ENCODE measurements at places on chromosomes 13 and 19.
A peak's percentile ranks its signal among the peaks of the same experiment; 100 is the strongest.

DNA sequence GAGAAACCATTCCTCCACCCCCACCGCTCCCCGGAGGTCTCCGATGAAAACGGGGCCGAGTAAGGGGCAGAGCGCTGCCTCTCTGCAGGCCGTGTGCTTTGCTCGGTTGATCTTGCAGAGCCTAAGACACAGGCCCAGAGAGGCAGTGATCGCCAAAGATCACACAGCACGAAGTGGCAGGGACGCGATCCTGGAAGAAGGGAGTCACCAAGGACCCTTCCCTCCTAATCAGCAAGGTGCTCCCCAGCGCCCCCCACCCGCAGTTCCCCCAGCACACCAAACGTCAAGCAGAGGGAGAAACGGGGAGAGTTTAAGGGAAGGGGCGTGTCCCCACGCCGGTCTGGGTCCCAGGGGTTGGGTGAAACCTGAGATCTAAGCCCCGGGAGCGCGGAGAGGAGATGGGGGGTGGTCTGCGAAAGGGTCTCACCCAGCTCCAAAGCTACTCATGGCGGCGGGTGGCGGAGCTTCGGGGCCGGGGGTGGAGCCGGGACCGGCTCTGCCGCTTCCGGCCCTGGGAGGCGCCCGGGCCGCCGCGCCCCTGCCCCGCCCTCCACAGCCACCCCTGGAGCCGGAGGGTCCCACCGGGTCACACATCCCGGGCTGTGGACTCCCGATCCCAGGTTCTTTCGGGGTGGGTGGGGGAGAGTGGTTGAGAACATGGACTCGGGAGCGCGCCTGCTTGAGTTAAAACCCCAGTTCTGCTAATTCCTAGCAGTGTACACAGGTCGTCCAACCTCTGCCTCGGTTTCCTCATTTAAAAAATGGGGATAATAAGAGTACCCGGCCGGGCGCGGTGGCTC is at the start of gene EML2:
Gene EML2, minus strand, starts transcription at position 468 of the 800 bp plus-strand sequence. Its CDS starts 21 bp downstream, at position 447.
- DNase-seq, result no peak

DNA sequence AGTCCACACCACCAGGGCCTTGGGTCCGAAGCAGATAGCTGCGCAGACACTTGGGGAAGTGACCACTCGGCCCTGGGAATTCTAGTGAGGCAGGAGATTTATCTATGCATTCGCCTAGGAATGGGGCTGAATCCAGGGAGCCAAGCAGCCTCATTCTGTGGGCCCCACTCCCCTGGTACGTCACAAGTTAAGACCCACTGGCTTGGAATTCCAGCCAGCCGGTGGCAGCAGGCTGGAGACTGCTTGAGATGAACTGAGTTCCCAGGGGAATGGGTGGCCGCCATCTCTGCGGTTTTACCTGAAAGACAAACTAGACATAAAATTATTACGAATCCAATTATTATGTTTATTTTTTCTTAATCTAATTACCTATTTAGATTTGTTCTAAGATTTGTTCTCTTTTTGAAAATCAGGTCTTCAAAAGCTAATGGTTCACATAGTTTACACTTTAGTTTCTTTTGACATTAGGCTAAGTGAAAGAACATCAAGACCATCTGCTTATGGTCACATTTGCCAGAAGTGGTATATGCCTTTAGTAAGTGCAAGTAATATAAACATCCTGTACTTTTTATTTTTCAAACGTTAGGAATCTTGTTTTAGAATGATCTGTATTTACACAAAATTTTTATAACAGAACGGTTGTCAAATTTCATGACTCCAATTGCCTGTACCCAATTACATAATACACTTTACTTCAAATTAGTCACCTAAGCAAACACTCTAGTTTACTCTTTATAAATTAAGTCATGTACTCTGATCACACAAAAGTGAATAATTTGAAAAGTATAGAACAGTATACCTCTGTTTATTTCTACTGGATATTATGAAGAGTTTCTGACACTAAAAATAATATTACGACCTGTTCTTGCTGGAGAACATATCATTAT is 74.4 kb downstream of the SLITRK6 start:
- no peak for DNase-seq

- no peak for DNase-seq
Observed at GRCh38 chr13:74443631-74444030, 309.4 kb upstream of the KLF12 start.

DNA sequence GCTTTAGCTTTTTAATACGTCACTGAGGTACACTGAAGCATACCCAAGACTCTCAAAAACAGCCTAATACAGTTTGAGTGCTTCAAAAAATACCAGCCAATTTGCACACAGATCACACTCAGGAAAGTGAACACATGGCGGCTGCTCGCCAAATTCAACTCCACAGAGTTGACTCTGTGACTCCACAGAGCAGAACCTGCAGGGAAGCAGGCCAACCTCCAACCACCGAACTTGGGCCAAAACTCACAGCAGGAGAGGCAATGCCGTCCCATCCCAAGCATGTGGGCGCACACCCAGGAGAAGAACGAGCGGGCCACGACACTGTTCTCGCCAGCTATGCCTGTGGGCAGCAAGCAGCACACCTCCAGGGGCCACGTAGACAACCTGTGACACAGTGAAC is 21.1 kb downstream of the ELL start:
- no peak for DNase-seq

DNA sequence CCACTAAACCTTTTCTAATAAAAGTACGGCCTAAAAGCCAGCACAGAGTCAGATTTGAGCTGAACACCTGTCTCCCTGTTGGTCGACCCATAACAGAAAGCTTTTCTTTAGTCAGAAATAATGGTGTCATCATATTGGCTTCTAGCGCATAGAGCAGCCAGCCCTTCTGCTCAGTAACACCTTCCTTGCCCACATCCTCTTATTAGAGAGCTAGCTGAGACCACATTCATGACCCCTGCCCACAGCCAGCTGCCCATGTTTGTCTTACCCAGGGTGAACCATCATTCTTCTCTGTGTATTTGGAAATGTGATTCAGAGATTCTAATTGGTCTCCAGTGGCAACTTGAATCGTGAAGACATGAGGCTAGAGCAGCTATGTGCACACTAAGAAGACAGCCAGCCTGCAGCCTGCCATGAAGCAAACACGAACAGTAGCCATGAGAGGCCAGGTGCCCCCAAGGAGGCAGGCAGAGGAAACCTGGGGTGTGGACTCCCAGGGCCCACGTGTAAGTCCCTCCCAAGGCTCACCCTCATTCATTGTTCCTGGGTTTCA is 82.3 kb upstream of the PDCD5 start:
- DNase-seq, result no peak

GRCh38 chr19:23071147-23071511 is 45.7 kb upstream of the ZNF730 start:
- DNase-seq, result no peak

DNA sequence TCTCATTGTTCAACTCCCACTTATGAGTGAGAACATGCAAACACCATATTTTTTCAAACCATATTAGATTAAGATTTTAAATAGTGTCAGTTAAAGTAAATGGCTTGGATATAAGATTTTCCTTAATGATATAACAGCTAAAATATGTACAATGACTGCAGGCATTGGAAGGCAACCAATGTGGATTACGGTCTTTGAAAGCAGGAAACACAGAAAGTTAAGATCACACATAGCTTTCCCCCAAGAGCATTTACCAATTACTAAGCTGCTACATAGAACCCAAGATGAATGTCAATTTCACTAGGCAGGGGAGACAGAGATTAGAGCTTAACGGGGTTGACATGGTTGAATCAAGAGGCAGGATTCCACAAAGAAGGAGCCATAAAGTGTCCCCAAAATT is 173.2 kb upstream of the TRPC4 start:
- no peak for DNase-seq

DNA sequence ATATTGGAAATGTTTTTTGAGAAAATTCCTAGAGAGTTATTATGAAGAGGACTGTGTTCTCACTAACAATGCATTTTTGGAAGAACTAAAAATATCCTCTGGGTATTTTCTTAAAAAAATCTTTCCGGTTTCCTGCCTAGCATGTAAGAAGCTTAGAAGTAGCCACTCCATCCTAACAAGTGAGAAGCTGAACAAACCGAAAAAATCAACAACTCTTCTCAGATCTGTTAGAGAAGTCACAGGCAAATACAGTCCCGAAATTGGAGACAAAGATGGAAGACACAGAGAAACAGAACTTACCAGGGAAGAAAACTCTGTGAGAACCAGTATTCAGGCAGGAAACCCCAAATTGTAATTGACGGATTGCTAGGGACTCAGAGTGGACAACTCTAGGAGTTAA is 173.0 kb downstream of the KLF12 start:
- no peak for DNase-seq

DNA sequence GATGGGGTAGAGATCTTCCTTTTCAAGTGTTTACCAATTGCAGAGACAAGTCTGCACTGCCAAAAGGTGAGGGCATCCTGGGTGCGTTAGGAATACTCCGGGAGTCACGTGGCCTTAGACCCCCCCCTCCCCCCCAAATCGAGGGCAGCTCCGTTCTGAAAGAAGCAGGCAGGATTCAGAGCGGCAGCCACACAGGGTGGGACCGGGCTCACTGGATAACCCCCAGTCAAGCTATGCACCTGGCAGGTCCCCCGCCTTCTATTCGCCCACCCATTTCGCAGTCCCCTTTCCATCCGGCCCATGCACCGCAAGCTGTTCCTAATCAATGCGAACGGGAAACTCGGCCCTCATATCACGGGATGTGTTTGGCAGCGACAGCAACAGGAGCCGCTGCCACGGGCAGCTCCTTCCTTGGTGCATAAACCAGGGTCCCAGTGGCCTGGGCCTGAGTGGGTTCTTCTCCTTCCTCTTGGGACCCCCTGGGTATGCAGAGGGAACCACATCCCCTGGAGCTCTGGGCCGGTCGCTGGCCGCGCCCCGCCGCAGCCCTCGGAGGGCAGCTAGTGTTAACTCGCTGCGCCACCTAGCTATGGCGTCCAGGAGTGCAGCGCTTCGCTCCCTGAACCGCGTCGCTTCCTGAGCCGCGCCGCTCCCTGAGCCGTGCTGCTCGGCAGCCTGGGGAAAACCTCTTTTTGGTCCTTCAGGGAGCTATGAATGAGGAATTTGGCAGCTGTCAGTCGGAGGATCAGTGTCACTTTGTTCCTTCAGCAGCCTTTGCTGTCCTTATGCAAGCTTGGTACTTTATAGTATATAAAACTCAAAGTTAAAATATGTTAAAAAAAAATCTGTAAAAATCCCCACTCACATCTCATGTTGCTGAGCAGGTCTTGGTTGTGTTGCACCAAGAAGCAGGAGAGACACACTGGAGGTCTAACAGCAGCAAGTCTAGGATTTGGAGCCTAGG is 41.4 kb downstream of the LYL1 start:
- DNase-seq, result peak; percentile 82

DNA sequence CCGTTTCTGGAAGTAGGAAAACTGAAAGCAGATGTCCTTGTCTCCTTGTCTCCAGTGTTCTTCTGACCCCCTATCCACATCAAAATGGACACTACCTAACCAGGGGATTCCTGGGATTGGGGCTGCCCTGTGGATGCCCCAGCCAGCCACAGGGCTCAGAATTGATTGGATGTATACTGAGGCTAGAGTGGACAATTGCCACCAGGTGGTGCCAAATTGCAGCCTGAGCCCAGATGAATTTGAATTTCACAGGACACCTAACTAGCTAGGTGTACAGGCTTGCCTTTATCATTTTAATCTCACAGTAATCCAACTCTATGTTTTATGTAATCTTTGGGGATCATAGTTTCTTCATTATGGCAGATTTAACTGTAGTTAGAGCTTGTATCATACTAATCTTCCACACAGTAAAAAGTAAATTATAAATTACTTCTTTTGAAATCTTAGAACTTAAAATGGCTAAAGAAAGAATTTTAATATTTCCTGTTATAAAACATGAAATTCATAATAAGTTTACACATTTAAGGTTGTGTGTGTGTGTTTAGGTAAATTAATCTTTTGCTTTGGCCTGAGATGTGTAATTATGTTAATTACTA is 58.0 kb downstream of the PIBF1 start:
- DNase-seq, result no peak

All from hypothalamus (tissue), 51 donors.